Natural killer cell treated with Interleukin-12 subunit alpha and Interleukin-12 subunit beta and Interleukin-15 and Interleukin-18, amount 100 ng/mL, for 72 hours (primary cell): ENCODE measurements at places on chromosomes 7 and 10. TPM values are rescaled to one million over a fixed set of nuclear protein-coding genes. Genes with fewer than 3 reads are reported as not detected.

The PKD2L1 gene
- total RNA-seq: not detected

The CASTOR2 gene
- 4.5 TPM for total RNA-seq

DNA sequence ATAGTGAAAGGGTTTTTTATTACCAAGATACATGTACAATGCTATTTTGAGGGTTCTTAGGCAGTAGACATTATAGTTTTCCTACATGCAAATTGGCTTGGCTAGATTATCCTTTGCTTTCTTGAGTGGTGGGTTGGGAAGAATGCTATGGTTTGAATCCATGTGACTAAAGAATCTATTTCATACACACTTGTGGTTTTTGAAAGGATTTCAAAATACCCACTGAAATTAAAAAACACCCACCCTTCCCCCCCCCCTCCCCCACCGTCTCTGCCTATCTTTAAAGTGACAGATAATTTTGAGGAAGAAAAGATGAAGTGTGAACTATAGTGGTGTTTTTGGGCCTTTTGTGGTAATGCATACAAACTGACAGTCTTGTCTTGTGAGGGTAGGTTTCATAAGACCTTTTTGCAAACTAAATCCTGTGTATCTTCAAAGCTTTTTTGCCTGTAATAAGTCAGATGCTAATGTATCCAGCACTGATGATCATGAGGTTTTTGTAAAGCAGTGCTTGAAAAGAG, 90.9 kb downstream of the TPST1 start:
- DNase-seq: no peak

The PHYHIPL gene
- not detected for total RNA-seq

DNA sequence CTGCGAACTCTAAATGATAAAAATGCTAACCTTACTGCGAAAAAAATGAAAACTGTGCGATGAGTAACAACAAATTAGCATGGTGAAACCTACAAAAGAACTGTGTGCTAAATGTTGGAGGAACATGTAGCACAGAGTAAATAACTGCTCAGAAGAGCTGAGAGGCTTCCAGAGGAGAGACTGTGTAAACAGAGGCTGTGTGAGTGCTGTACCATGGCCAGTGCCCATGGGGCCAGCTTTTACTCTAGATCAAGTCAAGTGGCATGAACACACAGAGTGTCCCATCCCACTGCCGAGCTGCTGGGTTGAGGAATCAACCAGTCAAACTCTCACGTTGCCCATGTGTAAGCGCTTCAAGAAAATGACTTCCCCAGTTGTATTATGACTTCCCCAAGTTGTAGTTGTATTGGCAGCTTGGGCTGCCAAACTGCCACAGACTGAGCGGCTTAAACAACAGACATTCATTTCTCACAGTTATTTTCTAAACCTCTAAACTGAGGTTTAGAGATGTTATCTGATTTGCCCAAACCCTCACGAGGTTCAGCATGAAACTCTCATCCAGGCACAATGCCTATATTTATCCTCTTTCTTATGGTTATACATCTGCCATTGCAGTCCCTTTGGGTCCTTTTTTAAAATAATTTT, 270.7 kb downstream of the ABCA13 start:
- no peak for DNase-seq

The SLC26A3 gene
- not detected for total RNA-seq

- no peak for DNase-seq
These were observed 156.3 kb downstream of the CCDC71L start for GRCh38 chr7:106504645-106505044.

GRCh38 chr7:128810473-128810872, 18.7 kb downstream of the CCDC136 start:
- DNase-seq: no peak

The HOXA3 gene
- total RNA-seq: not detected

The OR2A1 gene
- not detected for total RNA-seq

GRCh38 chr7:29285444-29285793, 90.8 kb downstream of the CHN2 start:
- peak; percentile 83 for DNase-seq

DNA sequence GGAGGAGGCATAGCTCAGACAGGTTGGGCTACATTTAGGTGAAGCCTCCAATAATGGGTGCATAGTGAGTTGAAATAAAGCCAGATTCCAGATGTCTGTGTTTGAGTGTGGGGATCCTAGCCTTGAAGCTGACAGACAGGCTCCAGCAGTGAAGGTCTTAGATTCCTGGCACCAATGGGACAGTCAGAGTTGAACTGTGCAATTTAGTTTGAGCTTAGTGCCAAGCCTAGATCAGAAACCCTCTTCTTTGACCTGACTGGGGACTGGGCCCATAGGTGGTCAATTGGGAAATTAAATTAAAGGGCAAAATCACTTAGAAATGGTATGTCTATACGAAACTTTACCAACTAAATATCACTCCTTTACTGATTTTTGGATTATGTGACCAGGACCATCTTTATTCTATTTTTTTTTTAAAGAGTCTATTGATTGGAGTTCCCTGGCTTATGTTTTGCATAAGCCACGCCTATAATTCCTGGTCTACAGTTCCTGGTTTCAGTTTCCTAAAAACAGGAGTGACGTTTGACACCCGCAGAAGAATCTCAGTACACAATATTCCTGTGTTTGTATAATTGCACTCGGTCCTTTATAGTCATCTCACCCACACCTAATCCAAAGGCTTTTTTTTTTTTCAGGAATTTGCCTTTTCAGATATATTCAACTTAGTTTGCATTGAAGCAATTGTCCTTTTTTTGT, 201.4 kb downstream of the GFRA1 start:
- DNase-seq: no peak

The CALML3 gene
- not detected for total RNA-seq

The PLXDC2 gene
- 14.0 TPM for total RNA-seq

DNA sequence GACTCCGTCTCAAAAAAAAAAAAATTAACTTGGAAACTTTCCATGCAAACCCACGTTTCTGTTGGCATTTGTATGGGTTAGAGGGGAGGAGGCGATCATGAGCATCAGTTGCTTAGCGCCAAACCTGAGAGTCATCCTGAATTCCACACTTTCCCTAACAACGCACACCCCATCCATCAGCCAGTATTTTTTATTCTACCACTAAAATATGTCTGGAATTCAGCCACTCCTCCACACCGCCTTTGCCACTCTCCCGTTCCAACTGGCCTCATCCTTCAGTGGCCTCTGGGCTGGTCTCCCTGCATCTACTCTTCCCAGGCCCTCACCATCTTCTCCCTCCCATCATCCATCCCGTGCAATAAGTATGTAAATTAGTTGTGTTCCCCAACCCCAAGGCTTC, 4.7 kb upstream of the LMBR1 start:
- no peak for DNase-seq

DNA sequence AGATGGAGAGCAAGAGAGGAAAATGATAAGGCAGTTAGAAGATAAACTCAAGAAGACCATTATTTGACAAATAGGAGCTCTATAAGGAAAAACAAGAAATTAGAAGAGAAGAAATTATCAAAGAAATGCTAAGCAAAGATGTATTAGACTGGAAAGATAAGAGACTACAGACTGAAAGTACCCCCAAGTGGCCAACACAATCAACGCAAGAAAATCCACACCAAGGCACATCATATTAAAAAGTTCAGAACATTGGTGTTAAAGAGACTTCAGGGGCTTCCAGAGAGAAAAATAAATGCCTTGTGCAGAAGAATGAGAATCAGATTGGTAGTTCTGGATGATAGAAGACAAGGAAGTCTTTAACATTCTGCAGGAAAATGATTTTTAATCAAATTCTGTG, 46.0 kb downstream of the SH2D4B start:
- no peak for DNase-seq

GRCh38 chr10:61907011-61907410, 5.5 kb downstream of the ARID5B start:
- no peak for DNase-seq

DNA sequence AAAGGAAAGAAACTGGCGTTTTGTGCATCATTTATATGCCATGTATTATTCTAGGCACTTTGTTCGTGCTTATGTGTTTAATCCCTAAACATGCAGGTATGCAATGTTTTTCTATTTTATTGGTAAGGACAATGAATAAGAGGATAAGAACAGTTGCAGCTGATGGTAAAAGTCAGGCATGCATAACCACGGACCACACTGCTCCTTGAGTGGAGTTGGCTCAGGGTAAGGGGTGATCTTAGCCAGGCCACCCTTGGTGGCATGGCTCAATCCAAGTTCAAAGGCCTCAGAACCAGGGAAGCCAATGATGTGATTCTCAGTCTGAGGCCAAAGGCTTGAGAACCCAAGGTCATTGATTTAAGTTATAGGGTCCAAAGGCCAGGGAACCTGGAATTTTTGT, 1068.1 kb downstream of the NRG3 start:
- DNase-seq: no peak

- no peak for DNase-seq
These were observed 168.1 kb downstream of the RAB11FIP2 start for GRCh38 chr10:117878626-117879025.

GRCh38 chr10:89975771-89976170, 274.4 kb downstream of the KIF20B start:
- no peak for DNase-seq

GRCh38 chr7:28674359-28674782, 262.1 kb downstream of the CREB5 start:
- no peak for DNase-seq
